GDM1 (cell line): ENCODE measurements at places on chromosomes 13 and 19.
A peak's percentile ranks its signal among the peaks of the same experiment; 100 is the strongest.

DNA sequence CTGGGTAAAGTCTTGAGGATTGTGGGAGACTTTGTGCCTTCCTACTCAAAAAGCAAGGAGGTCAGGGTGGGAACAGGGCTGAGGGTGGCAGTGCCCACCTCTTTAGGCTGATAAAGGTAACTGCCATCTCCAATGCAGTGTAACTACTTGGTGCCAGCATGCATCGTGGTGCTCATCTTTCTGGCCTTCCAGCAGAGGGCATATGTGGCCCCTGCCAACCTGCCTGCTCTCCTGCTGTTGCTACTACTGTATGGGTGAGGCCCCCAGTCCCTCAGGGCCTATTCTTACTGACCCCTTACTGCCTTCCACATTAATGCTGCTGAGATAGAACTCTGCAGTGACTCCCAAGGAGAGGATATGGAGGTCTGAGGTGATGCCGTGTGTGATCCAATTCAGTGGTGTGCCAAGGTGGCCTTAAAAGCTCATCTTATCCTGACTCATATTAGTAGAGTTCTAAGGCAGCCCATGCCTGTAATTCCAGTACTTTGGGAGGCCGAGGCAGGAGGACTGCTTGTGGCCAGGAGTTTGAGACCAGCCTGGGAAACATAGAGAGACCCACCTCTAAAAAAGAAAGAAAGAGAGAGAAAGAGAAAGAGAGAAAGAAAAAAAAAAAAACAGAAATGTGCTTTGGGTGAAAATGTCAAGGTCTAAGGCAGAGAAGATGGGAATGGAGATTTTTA, 9.7 kb upstream of the ARHGAP45 start:
- DNase-seq, result peak; percentile 54

DNA sequence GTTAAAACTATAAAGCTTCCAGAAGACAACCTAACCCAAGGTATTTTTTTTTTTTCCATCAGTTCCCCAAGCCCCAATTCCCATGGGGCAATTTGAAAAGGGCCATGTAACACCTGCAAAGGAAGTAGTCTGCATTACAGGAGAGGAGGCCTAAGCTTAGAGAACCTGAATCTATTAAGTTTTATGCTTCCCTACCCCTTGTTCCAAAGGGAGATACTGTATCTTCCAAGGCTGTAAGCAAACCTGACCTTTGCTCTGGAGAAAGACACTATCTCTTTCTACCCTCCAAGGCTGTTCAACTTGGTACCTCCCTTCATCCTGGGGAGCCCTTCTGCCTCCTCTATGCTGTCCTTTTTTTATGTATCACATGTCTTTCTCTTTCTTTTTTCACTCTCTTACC, 15.0 kb downstream of the KATNAL1 start:
- no peak for DNase-seq

DNA sequence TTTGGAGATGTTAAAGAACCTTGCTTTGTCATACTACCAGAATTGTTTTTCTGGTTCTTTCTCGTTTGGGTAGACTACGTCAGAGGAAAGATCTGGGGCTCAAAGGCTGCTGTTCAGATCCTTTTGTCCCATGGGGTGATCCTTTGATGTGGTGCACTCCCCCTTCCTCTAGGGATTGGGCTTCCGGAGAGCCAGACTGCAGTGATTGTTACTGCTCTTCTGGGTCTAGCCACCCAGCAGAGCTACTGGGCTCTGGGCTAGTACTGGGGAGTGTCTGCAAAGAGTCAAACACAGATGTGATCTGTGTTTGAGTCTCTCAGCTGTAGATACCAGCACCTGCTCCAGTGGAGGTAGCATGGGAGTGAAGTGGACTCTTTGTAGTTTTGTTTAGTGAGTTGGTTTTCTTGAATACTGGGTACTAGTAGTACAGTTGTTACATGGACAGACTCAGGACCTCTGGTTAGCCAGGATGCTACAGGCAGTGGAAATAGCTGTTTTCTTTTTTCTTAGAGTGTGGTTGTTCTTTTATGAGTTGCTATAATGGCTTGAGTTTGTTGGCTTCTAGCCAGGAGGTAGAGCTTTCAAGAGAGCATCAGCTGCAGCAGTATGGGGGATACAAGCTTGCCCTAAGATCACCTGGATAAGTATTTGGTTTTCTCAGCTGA, 34.4 kb downstream of the DNAJC15 start:
- DNase-seq, result no peak

DNA sequence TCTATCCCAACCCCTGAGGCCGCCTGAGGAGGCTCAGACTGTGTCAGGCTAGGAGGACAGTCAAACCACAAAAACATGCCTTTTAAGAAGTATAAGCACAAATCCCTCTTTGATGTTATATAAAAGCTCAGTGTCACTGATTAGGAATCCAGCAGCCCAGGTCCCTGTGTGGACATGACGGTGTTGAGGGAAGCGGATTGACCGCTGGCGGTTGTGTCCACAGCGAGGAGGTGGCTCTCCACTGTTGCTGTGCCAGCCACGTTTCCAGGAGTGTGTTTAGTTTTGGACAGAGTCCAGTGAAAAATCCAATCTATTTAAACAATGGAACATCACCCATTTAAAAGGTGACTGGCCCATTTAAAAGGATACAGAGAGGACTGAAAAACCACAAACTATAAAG, 7.5 kb upstream of the GJA3 start:
- no peak for DNase-seq

- no peak for DNase-seq
Measured at GRCh38 chr19:10727685-10728201, 9.9 kb downstream of the DNM2 start.
